Islet precursor cell (in vitro differentiated cells): ENCODE measurements at places on chromosomes 6 and 20.

DNA sequence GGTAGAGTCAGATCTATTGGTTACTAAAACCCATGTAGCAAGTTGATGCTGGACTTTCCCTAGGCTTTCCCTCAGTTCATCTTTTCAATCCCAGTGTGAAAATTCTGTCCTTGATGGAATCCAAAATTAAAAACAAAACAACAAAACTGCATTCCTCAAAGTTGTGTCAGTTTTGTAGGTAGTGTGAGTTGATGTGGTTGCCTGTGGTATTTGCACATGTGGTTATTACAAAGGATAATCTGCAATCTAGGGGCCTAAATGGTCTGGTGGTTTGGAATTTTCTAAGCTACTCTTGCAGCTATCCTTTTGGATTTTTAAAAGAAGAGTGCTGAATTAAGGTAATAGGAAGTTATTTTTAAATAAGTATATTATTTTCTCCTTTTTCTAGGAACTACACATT is 132.2 kb upstream of the SCGN start:
- DNase-seq: no peak

DNA sequence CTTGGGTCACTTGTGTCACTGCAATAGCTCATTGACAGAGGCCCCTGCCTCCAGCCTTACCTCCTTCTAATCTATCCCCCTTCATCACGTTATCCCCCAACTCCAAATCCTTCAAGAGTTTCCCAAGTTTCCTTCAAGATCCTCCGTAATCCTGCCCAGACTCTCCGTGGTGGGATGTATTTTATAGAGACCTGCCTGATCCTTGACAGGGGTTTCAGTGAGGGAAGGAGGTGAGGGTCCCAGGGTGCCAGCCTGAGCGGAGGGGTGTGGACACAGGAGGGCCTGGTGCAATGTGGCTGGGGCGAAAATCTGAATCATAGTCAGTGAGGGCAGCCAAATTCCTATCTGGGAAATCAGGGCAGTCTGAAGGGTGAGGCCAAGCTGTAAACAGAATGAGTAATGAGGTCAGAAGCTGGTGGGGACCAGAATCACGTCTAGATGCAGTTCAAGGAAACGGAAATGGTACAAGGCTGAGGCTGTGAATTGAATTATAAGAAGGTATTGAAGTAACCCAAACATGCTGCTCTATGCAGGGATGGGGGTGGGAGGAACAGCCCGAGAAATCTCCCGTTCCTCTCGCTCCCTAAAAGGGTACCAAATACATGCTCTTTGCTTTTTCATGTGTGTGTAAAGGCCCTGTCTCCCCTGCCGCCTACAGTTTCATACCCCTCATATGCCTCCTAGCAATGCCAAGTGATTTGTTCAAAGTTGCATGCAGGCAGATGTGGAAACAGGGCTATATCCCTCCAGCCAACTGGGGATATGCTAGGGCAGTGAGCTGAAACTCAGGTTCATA is 35.4 kb upstream of the PIM1 start:
- peak; percentile 84 for DNase-seq

- no peak for DNase-seq
Measured at GRCh38 chr6:117423754-117424153, 2.0 kb downstream of the ROS1 start.

DNA sequence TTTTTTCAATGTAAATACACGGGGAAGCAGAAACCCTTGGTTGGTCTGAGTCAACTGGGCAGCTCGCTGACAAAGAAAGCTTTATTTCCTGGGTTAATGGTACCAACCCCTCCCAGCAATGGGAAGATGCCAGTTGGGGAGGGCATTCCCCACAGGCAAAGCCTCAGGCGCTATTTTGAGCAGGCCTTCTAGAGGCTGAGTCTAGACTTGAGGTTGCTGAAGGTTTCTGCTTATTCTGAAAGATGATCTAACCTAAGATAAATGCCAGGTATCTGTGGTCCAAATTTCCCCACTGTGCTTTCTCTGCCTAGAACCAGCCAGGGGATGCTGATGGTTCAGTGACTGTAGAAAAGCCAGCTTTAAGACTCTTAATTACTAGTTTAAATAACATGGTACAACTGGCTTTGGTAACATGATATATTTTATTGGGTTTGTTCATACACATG is 172.5 kb upstream of the JARID2 start:
- peak; percentile 87 for DNase-seq

DNA sequence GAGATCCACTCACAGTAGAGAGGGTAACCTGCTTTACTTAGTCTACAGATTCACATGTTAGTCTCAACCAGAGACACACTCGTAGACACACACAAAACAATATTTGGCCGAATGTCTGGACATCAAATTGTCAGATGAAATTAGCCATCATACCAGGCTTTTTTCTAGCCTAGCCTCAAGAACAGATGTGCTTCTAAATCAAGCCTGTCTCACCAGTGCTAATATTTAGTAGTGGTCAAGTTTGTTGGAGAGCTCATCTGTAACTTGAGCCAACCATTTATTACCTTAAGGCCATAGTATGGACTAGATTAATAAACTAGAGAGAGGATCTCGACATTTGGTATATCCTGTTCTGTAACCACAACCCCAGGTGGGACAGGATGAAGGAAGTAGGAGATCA is 1118.8 kb upstream of the MAP3K7 start:
- no peak for DNase-seq
